ENCODE measurements at places on chromosomes 11 and 22.

GRCh38 chr11:2129308-2129698, 9.9 kb downstream of the IGF2 start:
- no peak for DNase-seq

DNA sequence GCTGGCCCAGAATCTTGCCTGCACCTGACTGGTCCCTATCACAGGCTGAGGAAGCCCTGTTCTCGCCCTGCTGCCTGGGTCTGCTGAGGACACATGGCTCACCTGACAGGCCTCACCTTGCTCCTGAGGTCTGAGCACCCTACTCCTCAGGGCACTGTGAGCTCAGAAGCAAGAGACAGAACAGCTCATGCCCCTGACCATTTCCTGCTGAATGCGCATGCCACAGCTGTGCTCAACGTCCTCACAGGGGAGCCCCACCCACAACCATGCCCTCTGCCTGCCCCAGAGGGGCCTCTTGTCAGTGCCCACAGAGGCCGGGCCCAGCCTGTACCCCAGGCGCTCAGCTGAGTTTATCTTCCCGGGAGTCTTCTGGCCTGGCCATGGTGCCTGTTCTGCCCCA, 2.8 kb upstream of the TSPO start:
- no peak for DNase-seq

GRCh38 chr11:88405853-88406252, 68.3 kb upstream of the CTSC start:
- no peak for DNase-seq

- DNase-seq, result no peak
These were observed 1125.4 kb downstream of the DLG2 start for GRCh38 chr11:84501750-84502149.

GRCh38 chr11:117185736-117186430, 7.3 kb downstream of the SIDT2 start:
- DNase-seq, result no peak

DNA sequence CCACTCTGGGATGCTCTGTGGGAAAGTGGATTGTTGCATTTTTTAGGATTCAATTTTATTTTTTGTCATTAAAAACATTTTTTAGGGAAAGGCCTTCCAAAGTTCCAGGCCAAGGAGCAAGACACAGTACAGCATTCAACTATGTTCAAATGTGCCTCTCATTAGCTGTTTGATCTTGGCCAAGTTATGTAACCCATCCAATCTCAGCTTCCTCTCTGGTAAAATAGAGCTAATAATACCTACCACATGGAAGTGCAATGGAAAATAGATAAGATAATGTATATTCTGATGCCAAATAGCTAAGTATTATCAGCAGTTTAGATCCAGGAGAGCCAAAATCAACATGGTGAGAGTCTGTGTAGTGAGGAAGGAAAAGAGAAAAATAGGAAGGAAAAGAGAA, 220.3 kb upstream of the SESN3 start:
- DNase-seq, result no peak

GRCh38 chr11:113446112-113446511, 29.1 kb downstream of the DRD2 start:
- DNase-seq, result no peak

- no peak for DNase-seq
These were observed 1041.0 kb upstream of the CNTN5 start for GRCh38 chr11:97979741-97980140.

- DNase-seq, result no peak
These were observed 994.0 kb upstream of the FAT3 start for GRCh38 chr11:91230647-91231046.
